ENCODE measurements at places on chromosomes 4 and X.

DNA sequence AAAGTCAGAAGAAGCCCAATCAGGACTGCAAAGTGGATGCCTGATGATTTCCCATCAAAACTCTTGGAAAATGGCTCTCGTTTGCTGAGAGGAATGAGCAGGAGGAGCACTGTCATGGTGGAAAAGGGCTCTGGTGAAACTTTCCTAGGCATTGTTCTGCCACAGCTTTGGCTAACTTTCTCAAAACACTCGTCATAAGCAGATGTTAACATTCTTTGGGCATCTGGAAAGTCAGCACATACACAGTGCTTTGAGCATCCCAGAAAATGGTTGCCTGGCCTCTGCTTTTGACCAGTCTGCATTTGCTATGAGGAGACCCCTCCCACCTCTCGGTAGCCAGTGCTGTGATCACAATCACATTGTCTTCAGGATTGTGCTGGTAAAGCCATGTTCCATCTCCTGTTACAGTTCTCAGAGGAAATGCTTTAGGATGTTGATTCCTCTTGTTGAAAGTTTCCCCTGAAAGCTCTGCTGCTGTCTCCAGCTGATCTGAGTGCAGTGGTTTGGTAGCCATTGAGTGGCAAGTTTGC, 25.2 kb upstream of the TBC1D14 start:
- DNase-seq = no peak

GRCh38 chr4:29549342-29549741, 1170.8 kb upstream of the PCDH7 start:
- DNase-seq = no peak

DNA sequence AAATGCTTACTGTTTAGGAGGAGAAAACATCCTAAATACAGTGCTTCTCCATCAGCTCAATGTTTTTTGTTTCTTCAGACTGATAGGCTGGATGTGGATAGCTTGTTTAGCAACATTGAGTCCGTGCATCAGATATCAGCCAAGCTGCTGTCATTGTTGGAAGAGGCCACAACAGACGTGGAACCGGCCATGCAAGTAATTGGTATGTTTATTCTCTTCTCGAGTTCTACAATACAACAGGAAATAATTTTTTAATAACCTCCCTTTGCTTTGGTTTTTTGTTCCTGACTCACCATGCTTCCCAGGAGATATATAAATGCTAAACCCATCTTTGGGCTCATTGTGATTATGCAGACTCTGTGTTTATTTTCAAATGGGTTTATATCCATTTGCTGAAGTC, 60.9 kb downstream of the ARHGEF38 start:
- DNase-seq = no peak

- no peak for DNase-seq
Measured at GRCh38 chr4:55030589-55030988, 94.8 kb downstream of the KDR start.

DNA sequence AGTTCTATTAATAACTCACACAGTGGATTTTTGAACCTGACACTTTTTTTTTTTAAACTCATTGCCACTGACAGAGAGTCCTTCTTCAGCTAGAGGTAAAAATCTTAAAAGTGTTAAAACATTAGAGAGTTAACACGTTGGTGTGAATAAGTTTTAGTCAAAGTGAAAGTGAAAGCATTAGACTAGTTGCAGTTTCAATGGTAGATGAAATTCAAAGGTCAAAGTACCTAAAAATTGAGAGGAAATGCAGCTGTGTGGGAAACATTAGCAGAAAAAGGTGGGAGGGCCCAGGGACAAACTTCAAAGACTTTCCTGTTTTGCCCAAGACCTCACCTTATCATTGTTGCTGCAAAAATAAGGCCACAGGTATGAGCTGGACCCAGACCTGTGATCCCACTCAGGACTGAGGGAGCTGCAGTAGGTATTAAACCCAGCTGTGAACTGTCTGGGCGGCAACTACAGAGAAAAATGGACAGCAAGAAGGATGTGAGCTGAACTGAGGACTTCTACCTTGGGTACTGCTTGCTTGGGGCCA, 17.6 kb upstream of the GABRA4 start:
- DNase-seq = no peak

GRCh38 chr4:105674011-105674410, 34.5 kb downstream of the INTS12 start:
- DNase-seq = no peak

GRCh38 chr4:62410371-62411003, 1210.4 kb downstream of the ADGRL3 start:
- no peak for DNase-seq

- no peak for DNase-seq
Measured at GRCh38 chr4:123363729-123364128, 32.9 kb upstream of the SPRY1 start.

GRCh38 chrX:111811831-111812230, 64.2 kb upstream of the TRPC5OS start:
- no peak for DNase-seq

- no peak for DNase-seq
Measured at GRCh38 chr4:36609661-36610060, 328.2 kb downstream of the DTHD1 start.

DNA sequence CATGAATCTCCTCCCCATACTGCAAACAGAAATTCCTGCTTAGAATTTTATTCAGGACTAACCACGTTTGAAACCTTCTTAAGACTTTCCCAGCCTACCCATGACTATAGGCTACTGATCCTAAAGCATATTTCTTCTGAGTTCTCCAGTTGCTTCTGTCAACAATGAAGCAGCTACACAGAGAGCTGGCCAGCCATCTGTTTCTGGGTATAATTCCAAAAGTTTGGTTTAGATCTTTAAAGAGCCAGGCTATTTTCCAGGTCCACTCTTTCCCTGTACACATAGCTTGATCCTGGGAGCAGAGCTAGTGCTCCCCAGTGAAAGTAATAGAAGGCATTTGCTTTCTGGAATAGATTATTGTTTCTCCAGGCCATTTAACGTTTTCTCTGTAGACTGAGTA, 4.0 kb upstream of the ITM2A start:
- no peak for DNase-seq

GRCh38 chrX:31092970-31093638, 21.3 kb upstream of the FTHL17 start:
- no peak for DNase-seq

GRCh38 chr4:68592673-68593072, 16.6 kb upstream of the UGT2B17 start:
- no peak for DNase-seq

DNA sequence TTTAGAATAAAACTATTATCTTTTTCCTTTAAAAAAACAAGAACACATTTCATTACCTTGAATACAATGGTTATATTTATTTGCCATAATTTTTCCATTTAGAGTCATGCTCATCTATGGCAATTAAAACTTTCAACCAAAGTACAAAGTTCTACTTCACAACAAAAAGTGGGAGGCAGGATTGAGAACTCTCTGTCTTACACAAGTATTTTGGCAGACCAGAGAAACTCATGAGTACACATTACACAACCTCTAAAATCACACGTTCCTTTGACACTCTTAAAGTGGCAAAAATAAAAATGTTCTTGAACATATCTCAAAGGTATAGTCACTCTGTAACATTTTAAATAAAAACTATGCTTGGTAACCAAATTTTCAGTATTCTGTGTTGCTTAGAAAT, 213.4 kb downstream of the IL15 start:
- no peak for DNase-seq

DNA sequence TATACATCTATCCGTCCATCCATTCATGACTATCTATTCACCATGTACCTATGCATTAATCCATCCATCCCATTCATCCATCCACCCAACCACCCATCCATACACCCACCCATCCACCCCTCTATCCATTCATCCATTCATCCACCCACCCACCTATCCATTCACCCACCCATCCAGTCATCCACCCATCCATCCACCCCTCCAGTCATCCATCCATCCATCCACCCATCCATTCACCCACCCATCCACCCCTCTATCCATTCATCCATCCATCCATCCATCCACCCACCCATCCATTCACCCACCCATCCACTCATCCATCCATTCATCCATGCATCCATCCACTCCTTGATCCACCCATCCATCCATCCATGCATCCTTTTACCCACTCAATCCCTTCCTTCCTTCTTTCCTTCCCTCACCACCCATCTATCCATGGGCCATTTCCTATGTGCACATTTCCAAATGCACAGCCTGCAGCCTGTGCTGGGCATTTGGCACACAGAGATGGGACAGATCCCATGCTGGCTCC, 100.8 kb upstream of the ADRA2C start:
- no peak for DNase-seq

DNA sequence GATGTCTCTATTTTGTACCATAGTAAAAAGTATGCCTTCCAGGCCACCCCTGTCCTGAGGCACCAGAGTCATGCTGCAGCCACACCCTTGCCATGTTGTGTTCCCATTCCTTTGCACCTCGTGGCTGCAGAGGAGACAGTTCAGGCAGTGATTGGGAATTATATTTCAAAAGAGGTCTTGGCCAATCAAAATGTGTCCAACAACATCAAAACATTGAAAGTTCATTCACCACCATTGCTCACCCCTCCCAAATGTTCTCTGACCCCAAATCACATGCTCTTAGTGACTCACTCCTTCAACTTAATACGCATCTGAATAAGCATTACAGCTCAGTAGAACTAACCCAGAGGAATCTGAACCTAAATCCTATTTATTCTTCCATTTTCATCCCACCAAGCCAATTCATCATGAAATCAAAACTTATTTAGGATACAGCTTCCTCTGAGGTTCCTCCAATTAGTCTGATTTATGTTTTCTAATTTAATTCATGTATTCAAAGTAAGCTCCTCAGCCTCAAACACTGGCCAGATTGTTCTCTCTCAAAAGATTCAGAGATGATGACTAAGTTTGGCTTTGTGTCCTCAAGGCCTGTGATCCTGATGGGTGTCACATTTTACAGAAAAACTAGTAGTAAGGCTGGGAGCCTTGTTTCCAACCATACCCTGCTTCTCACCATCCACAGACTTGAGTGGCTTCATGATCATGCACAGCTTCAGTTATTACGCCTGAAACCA, 323.2 kb upstream of the INTU start:
- no peak for DNase-seq

DNA sequence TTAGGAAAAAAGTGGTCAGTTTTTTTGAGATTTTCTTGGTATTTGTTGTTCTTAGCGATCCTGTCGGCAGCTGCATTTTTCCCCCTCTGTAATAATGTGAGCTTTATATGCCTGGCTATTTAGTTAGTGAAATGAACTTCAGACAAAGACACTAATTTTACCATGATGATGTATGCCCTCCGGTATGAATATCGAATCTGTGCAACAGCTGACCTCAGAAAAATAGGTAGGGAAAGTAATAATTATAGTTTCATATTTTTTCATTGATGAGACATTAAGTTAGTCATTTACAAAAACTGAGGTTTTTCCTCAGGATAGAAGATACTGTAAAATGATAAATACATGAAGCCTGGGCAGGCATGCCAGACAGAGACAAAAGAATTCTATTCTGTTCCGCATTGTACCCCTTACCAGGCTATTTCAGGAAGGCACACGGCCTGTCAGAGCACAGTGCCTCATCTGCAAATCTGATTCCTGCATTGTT, 155.8 kb downstream of the SHROOM3 start:
- DNase-seq = no peak

GRCh38 chr4:72031868-72032608, at the start of gene NPFFR2:
Gene NPFFR2, plus strand, starts transcription at chr4:72032000. Its CDS starts 96,592 bp downstream, at chr4:72128592.
- no peak for DNase-seq

- DNase-seq = no peak
Measured at GRCh38 chr4:95507147-95507546, 41.6 kb downstream of the UNC5C start.

GRCh38 chr4:112753333-112753732, 116.4 kb downstream of the LARP7 start:
- no peak for DNase-seq

DNA sequence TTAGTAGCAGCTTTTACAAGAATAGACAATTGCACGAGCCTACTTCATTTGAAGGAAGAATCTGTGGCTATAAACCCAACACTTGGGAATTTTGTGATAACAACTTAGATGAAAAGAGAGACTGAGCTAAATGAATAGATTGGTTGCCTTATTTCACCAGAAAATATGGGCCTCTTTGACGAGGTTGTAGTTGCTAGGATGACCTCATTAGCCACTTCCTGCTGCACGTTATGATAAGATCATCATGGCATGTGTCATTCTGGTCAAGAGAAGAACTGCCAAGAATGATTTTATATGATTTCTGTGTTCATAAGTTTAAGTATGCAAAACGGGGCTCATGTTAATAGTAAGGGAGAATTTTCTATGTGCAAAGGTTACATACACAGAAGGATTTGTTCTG, 321.9 kb upstream of the GIMD1 start:
- DNase-seq = no peak

All from stimulated activated CD4-positive, alpha-beta T cell treated with anti-CD3 and anti-CD28 coated beads, Interleukin-2, amount 100 ng/mL, for 48 hours (primary cell).